ENCODE measurements at places on chromosomes 6 and 20.

DNA sequence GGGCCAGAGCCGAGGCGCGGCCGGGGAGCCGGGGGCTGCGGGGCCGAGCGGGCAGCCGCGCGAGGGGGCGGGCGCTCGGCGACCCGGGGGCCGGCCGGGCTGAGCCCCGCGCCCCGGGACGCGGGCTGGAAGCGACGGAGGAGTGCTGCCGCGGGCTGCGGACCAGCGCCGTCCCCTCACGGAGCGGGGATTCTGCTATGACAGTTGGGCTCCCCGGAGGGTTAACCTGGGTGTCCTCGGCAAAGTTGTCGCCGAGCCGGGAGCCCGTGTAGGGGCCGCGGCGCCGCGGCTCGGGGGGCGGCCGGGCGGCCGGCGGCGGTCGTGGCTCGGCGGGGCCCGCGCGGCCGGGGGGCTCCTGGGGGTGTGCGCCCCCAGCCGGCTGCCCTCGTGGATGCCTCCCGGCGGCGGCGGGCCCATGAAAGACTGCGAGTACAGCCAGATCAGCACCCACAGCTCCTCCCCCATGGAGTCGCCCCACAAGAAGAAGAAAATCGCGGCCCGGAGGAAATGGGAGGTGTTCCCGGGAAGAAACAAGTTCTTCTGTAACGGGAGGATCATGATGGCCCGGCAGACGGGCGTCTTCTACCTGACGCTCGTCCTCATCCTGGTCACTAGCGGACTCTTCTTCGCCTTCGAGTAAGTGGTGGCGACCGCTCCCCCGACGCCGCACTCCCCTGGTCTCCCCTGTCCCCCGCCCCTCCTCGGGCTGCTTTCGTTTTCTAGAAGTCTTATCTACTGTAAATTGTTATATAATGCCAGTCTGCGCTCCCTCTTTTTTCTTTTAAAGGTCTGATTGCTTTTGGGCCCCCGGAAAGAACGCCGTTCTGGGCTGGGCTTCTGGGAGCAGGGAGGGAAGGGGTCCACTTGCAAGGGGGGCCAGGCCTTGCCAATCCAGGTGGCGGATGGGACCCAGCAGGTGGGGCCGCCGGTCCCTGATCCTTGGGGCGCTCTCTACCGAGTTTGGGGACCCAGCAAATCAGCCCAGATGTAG, 936 bp downstream of the ZDHHC14 start:
- DNase-seq, result peak; percentile 38

- DNase-seq, result no peak
These were observed 150.8 kb downstream of the ESR1 start for GRCh38 chr6:151958332-151958731.

- no peak for DNase-seq
These were observed 16.1 kb upstream of the MRGBP start for GRCh38 chr20:62780204-62780603.

DNA sequence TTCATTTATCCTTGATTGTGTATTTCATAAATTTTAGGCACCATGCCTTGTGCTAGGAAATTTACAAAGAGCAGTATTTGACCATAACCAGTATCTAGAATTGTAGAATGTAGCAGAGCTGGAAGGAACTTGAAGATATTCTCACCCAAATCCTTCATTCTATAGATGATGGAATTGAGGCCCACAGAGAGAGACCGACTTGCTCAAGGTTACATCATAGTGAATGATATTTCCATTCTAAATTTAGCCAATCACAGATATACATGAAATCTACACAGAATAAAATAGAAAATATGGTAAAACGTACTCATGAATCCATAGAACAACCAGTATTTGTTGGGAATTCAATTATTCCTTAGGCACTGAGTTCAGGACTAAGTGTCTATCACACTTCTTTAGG, 10.9 kb upstream of the SGK1 start:
- DNase-seq, result no peak

GRCh38 chr6:138695193-138695592, 78.4 kb upstream of the CCDC28A start:
- DNase-seq, result no peak

DNA sequence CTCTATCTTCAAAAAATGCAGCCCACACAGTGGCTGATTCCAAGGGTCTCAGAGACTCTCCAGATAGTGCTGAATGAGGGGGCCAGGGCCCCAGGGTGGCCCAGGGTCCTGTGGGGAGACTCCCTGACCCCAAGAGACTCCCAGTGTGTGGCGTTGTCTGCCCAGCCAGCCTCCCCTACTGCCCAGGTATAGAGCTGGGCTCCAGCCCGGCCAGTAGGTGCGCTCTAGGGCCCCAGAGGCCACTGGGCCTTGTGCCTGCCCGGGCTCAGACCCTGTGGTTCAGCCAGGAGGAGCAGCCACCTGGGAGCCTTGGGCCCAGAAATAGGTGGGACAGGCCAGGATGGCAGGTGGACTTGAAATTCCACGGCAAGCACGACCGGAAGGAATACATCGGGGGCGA, 30.3 kb upstream of the GATA5 start:
- DNase-seq, result no peak

DNA sequence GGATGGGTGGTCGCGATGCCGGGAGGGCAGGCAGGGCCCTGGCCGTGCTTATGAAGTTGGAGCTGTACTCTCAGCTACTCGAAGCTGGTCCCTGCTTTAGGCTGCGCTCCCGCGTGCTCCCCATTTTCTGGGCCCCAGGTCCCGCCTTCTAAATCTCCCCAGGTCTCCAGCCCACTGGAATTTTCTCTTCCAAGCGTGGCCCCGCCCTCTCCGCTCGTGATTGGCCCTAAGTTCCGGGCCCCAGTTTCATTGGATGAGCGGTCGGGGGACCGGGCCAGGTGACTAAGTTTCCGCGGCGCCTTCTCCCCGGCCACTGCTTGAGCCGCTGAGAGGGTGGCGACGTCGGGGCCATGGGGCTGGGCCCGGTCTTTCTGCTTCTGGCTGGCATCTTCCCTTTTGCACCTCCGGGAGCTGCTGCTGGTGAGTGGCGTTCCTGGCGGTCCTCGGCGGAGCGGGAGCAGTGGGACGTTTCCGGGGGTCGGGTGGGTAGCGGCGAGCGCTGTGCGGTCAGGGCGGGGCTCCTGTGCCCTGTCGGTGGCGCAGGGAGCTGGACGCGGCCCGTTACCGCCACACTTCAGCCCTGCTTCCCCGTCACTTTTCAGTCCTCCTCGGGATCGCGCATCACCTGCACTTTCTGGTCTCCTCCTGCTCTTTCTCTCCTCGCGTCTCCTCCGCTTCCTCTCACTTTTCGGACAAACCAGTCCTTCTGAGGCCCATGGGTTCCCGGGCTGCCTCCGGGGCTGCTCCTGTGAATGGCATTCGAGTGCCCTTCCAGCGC, at the start of gene MICA:
Gene MICA, plus strand, starts transcription at position 313 of the 778 bp plus-strand sequence. Its CDS starts 38 bp downstream, at position 351.
- DNase-seq, result peak; percentile 49

- no peak for DNase-seq
These were observed 86.5 kb downstream of the TRMT11 start for GRCh38 chr6:126072834-126073233.

DNA sequence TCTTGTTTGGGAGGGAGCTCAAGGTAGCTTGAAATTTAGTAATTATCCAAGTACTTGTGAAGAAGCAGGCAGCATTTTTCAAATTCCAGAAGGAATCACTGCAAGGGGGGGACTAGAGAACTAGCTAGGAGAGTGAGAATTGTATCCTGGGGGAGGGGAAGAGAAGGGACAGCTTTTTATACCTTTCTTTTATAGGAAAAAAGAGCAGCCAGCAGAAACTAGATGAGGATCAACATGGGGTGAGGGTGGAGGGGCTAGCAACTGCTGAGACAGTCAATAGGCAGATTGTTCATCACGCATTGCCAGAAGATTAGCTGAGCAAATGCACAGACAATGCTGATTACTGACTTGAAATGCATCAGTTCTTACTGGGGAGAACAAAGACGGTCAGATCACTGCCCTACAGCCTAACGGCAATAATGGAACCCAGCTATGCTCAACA, 514.3 kb upstream of the CITED2 start:
- no peak for DNase-seq

DNA sequence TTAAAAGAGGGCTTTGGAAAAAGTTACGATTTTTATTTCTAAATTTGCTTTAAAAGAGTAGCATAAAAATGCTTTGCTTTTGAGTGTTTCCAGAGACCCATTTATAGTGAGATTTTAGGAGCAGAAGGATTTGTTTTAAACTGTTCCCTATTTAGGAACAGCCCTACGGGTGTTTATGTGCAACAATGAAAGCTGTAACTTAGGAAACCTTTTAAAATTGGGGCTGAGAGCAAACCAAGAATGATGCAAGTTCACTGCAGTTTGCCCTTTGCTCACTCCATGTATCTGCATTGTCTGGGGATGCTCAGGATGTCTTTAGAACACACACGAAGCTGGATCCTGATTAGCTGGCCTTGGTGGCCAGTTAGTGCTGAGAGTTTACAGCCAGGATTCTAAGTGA, 40.9 kb downstream of the GHRH start:
- DNase-seq, result no peak

DNA sequence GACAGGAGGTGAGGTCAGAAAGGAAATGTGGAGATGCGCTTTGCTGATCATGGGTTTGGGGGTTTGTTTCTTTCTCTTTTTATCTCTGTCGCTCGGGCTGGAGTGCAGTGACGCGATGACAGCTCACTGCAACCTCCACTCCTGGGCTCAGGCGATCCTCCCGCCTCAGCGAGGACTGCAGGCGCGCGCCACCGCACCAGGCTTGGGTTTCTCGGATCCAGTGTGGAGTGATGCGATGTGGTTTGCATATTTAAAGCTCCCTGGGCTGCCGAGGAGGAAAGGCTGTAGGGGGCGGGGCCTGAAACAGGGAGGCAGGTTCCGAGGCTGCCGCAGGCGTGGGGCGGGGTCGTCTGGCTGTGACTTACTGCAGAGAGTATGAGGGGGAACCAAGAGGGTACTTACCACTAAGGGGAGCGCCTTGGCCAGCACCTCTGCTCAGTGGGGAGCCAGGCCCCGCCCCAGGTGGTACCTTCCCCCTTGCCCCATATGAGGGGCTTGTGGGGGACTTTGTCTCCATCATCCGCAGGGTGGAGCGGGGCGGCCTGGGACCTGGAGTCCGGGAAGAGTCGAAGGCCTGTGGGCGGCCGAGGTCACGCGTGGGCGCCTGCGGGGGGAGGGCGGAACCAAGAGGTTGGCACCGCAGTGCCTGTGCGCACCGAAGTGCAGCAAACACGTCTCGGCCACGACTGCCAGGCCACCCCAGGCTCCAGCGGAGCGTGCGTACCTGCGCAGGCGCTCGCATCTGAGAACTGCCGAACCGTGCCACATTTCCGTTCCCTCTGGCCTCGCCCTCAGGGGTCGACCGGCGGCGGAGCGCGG, 12.7 kb upstream of the BAK1 start:
- DNase-seq, result no peak

DNA sequence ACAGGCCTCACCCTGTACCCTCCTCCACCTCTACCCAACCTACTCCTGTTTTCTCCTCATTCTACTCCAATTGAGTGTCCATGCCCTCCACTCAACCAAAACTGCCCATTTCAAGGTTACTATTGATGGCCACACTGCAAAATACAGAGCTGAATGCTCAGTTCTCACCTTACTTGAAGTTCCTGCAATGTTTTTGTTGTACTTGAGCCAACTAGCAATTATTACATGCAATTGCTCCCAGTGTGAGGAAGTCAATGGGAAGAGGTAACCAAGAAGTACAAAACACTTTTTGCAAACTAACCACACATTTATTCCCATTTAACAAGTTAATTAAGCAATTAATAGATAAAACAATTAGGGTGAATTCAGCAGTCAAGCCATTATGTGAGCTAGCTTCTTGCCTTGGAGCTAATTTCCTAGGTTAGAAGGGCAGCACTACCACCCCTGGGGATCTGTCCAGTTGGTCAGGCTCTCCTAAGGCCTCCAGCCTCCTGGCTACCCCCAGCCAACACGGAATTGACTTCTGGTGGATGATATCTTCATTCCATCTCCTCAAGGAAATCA, 52.4 kb upstream of the GGTLC1 start:
- DNase-seq, result no peak

- DNase-seq, result no peak
These were observed 18.9 kb upstream of the SYNJ2 start for GRCh38 chr6:157962601-157963302.

DNA sequence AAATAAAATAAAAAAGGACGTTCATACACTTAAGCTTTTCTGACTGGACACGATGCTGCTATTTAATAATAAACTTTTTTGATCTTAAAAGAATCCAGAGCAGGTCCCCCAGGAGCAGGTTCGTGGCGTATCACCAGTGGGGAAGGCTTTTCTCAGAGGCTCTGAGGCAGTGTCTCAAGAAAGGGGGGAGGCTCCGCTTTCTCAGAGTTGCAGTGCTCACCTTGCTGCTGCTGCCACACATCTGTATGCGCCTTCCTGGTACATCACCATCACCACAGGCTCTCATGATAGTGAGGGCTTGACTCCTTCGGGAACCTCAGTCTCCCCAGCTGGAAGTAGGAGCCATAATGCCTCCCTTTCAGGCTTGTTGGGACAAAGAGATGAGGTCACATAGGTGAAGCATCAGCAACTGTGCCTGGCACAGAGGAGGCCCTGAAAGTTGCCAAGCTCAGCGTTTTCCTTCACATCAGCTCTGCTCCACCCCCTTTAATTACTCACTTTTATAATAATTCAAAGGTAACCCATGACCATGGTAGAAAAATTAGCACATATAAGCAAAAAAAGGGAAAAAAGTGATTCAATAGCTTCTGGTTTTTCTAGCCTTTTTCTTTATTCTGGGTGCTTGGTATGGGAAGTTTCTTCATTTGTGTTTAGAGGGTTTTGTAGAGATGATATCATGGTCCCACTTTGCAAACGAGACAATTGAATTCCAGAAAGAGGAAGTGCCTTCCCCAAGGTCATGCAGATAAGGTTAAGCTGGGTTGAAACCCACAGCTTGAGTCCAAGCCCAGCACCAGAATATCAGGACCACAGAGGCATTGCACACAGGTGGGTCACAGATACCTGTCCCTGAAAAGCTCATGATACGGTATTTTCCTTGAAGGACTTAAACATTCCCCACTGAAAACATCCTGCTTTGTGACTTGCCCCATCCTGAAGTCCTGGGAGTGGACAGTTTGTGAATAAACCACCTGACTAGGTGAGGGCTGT, 24.5 kb downstream of the SRSF3 start:
- no peak for DNase-seq

DNA sequence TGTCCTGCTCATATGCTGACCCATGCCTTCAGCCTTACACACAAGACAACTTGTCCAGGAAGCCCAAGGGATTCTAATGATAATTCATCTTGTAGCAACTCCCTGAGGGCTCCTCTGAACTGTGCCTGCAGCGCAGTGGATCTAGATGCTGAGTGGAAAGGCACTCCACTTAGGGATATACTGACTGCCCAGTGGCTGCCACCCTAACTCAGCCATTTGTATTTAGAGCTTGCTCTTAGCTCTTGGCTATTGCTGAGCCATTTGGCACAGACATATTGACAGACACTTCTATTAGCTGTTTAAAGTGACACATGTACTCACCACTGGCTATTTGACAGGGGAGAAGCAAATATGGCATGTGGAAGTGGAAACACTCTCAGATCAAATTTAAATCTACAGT, 278.3 kb upstream of the SGK1 start:
- DNase-seq, result no peak

DNA sequence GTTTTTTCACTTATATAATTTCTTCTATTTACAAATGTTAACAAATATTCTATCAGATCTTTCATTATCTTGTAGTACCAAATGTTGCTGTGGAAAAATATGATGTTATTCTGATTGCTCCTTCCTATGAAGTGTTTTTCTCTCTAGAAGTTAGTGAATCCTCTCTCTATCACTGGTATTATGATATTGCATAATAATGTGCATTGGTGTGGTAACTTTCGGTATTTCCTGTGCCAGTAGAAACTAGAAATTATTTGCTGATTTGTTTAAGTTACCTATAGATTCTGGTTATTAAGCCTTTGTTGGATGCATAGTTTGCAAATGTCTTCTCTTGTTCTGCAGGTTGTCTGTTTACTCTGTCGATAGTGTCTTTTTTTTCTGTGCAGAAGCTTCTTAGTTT, 342.5 kb downstream of the CENPW start:
- DNase-seq, result no peak
